Stimulated activated CD8-positive, alpha-beta memory T cell treated with anti-CD3 and anti-CD28 coated beads, Interleukin-15, amount 100 ng/mL, for 48 hours (primary cell): ENCODE measurements at places on chromosomes 4 and X.

GRCh38 chr4:179597301-179597700 lies 2155.1 kb upstream of the AGA start:
- no peak for DNase-seq

DNA sequence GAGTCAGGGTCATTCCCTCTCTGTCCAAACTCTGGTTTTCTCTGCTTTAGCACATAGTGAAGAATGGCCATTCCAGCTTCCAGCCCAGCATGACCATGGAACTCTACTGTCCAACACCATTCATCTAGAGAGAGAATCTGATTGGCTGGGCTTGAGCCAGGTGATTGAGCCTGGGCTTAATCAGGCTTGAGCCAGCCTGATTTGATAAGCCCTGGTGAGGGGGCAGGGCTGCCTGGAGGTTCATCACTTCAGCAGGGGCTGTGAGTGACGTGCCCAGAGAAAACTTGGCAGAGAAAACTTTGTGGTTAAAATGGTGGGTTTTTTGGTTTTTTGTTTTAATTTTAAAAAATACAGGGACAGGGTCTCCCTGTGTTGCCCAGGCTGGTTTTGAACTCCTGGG lies 62.5 kb downstream of the KIAA0232 start:
- no peak for DNase-seq

DNA sequence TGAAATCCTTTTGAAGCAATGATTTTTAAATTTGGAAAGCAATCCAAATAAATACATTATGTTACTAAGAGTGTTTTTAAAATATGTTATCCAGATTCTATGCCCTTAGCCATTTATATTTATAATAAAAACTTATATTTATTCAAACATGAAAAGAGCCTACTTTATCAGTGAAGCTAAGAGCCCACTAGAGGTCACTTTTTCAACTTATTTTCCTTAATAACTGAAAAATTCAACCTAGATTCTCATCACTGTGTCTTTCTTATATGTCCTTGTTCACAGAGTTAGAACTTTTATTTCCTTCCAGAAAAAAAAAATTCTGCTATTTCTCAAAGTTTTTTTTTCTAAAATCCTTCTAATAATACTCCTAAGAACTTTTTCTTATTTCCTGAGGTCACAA lies 23.9 kb downstream of the PRDM8 start:
- DNase-seq = no peak

DNA sequence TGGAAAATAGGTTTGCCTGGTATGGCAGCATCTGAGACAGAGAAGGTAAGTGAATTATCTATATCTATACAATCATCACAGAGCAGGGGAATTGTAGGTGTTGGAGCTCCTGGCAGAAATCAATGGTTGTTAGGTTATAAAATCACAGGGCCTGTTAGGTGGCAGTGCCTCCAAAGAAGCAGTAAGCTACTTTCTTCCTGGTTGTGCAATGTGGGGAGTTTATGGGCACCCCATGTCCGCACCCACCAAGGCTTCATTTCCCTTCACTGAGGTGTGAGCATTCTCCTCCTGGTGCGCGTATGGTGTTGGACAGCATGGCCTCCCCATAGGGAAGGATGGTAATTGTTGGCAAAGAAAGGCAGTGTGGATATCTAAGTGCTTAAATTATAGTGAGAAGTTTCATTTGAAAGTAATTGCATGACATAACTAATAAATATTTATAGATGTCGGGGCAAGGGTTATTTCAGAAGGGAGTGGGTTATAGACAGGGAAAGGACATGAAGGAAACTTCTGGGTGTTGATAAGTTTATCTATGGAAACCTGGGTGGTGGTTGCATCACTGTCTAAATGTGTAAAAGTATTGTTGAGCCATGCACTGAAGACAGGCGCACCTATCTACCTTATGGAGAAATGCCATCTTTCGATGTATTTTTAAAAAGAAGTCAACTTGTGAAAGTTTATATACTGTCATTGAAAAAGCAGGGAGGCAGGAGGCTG lies 153.7 kb downstream of the FRAS1 start:
- DNase-seq = no peak

DNA sequence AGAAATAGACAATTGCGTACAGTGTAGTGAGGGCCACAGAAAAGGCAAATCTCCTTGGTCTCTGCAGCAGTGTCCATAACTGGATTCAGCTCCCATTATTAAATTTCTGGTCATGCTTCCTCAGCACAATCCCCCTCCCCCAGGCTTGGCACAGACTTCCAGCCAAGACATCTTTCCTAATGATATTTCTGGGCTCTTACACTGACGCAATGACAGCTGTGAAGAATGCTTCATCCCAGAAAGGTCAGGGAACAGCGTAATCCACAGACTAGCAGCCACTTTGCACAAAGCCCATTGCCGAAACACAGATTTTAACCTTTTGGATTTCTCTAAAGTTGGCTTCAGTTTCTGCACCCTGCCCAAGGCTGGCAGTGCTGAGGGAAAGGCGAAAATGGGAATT lies 597.6 kb upstream of the CPEB2 start:
- no peak for DNase-seq

- no peak for DNase-seq
These were observed 13.2 kb upstream of the CCSER1 start for GRCh38 chr4:90113881-90114457.
